NCI-H226 (cell line): ENCODE measurements at places on chromosomes 16 and 17.

DNA sequence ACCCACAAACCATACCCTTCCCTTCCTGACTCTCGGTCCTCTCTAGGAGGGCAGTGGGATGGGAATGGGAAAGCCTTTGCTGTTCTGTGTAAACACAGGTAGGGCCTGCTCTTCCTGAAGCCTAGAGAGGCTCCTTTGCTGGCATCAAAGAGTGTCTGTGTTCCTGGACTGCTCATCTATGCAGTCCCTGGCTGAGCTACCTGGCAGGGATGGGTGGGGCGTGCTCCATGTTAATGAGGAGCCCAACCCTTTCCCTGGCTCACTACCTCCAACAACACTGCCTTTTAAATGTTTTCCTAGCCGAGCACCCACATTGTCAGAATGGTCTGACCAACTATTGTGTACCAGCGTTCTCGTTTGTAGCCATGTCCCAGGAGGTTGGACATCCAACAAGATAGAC, 26.6 kb upstream of the NAGLU start:
- DNase-seq, result no peak

DNA sequence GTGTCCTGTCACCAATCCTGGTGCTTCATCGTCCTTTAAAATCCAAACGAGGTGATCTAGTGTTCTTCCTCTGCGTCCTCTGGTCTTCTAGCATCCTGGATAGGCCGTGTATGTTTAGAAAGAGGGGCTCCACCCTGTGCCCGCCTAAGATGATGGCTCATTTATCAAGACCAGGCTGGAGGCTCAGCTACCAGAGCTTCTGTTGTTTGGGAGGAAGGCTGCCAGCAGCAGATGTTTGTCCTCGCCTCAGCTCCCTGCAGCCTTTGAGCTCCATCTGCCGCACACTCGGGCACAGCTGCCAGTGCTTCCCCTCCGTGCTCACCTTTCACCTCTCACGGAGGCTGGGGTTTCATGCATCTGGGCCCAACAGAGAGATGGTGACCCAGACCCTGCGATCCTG, 954.7 kb upstream of the RBFOX1 start:
- no peak for DNase-seq

- no peak for DNase-seq
These were observed 605.8 kb upstream of the GOT2 start for GRCh38 chr16:59339871-59340270.

DNA sequence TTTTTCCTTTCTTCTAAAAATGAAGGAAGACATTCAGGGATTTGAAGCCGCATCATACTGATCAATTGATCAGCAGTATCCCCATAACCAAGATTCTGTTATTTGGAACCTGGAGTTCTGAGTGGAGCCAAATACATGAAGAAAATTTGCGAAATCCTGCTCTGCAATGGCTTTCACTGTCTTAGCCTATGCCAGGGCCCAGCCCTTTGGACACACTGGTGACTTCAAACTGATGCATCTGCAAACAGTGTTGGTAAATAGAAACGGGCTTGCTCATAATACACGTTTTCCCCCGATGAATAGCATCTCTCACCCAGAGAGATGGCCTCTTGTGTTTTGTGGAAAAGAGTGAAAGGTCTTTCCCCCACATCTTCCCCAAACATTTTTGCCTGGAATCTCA, 87.6 kb upstream of the TOX3 start:
- no peak for DNase-seq

DNA sequence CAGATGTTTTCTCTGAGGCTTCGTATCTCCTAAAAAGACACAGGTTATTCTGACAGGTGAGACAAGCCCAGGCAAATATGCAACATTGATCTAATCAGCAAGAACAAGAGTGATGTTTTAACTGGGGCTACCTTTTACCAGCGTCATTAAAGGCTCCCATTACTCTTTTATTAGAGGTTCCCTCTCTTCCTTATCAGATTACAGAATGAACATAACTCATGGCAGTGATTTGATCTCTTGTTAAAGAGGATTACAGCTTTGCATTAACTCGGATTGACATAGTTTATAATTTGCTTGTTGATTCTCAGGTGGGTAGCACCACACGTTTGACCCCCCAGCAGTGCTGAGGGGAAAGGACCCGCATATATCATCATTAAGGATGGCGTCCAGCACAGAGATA, 90.5 kb downstream of the AATF start:
- DNase-seq, result no peak
